ENCODE measurements at places on chromosomes 11 and 22. TPM values are rescaled to one million over a fixed set of nuclear protein-coding genes. Genes with fewer than 3 reads are reported as not detected.

The SPON1 gene
- not detected for total RNA-seq

The RAB38 gene
- 10.9 TPM for total RNA-seq

The DAGLA gene
- 1.5 TPM for total RNA-seq

The VSIG2 gene
- total RNA-seq = 0.26 TPM

The SUSD2 gene
- total RNA-seq = 0.18 TPM

The GRM5 gene
- total RNA-seq = under 0.01 TPM

The HORMAD2 gene
- not detected for total RNA-seq

The OR8G5 gene
- not detected for total RNA-seq

The MDK gene
- 52.0 TPM for total RNA-seq

The HBG2 gene
- not detected for total RNA-seq

The LDHAL6A gene
- not detected for total RNA-seq

The RASL10A gene
- total RNA-seq = 0.73 TPM

The CAPN5 gene
- total RNA-seq = 7.5 TPM

The OR8B12 gene
- not detected for total RNA-seq

The OR8D1 gene
- not detected for total RNA-seq

The SCGB1C1 gene
- total RNA-seq = not detected

The GALNT18 gene
- total RNA-seq = 1.7 TPM

The SIK3 gene
- 7.2 TPM for total RNA-seq

The GLB1L3 gene
- not detected for total RNA-seq

The SF3B2 gene
- total RNA-seq = 129 TPM

The MISFA gene
- total RNA-seq = 0.28 TPM

The OR51B4 gene
- not detected for total RNA-seq

The MMP27 gene
- total RNA-seq = not detected

The IL17REL gene
- total RNA-seq = 0.04 TPM

The LRRN4CL gene
- total RNA-seq = under 0.01 TPM

The CAPN1 gene
- total RNA-seq = 203 TPM

The SLC17A6 gene
- not detected for total RNA-seq

The ZNRD2 gene
- 52.6 TPM for total RNA-seq

The PHOX2A gene
- not detected for total RNA-seq

The YPEL1 gene
- total RNA-seq = 4.5 TPM

The DKK3 gene
- total RNA-seq = 287 TPM

The KCTD14 gene
- 2.0 TPM for total RNA-seq

The GVQW3 gene
- total RNA-seq = 0.79 TPM

The CCDC87 gene
- 0.21 TPM for total RNA-seq

The HTR3B gene
- not detected for total RNA-seq

The OOSP3 gene
- total RNA-seq = not detected

The SCGB1A1 gene
- not detected for total RNA-seq

The MB gene
- total RNA-seq = not detected

The ANKRD13D gene
- 27.0 TPM for total RNA-seq

The PGA5 gene
- not detected for total RNA-seq

The OR52A1 gene
- not detected for total RNA-seq

The DDX25 gene
- total RNA-seq = not detected

The CCDC73 gene
- not detected for total RNA-seq

The SLC37A2 gene
- 0.67 TPM for total RNA-seq

The VWCE gene
- 1.7 TPM for total RNA-seq

The F2 gene
- 0.14 TPM for total RNA-seq
